ENCODE measurements at places on chromosomes 11 and 22. TPM values are rescaled to one million over a fixed set of nuclear protein-coding genes. Genes with fewer than 3 reads are reported as not detected.

GRCh38 chr11:46850829-46851380 lies 4.8 kb upstream of the CKAP5 start:
- DNase-seq = no peak

GRCh38 chr11:83070731-83071566 lies 748 bp downstream of the RAB30 start:
- DNase-seq = peak; percentile 45

GRCh38 chr11:123188508-123189165 lies 6.4 kb downstream of the CLMP start:
- DNase-seq = peak; percentile 71

- DNase-seq = no peak
Observed at GRCh38 chr11:132050577-132051165, 680.3 kb downstream of the NTM start.

Gene NEAT1
- 112 TPM for polyA plus RNA-seq

Gene HARBI1
- 3.0 TPM for polyA plus RNA-seq

Measured in muscle of back (tissue), 13 donors.